Choroid plexus epithelial cell (primary cell): ENCODE measurements at places on chromosomes 7 and 10.

DNA sequence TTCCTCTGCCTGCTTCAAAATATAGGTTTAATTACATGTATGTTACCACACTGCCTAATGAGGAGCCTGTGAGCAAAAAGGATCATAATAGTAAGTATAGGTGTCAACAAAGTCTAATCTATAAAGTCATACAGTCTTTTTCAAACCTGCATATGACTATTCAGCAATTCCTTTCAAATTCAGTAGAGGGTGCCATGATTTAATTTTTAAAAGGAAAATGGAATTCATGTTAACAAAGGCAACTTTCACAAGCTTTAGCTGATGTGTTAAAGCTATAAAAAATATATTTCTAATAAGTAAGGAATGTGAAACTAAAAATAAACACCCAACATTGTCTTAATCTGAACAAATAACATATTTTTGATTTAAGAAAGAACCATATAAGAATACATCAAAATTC lies 52.1 kb downstream of the MPP7 start:
- DNase-seq, result peak; percentile 57

- no peak for DNase-seq
Observed at GRCh38 chr10:10855151-10855581, 162.5 kb upstream of the CELF2 start.

DNA sequence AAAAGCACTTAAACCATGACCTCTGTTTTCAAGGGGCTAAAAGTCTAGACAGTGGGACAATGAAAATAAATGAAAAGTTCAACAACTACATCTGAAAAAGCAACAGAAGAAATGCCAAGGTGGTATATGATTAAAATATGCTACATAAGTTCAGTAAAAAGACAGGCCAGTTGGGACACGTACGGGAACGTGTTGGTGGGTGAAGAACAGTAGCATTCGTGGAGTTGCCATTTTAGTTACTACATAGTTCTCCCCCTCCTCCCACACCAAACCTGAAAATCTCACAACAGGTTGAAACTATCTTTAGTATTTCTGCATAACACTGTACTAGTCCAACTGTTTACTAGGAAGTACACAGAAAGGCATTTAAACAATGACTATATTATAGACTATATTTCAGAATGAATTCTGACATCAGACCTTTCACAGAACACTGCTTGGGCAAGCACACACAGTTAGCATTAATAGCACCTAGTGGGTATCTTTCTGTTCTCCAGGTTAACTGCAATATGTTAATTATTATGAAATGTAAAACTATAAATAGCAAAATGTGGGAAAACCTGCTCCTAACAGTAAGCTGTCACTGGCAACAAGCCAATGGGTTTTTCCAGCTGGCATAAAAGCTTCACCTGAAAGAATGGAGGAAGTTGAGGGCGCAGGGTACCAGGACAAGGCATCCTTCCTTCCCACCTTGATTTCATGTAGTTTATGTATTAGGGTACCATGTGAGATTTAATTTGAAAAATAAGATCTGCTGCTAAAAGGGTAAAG lies 135.0 kb downstream of the STRA8 start:
- DNase-seq, result no peak

DNA sequence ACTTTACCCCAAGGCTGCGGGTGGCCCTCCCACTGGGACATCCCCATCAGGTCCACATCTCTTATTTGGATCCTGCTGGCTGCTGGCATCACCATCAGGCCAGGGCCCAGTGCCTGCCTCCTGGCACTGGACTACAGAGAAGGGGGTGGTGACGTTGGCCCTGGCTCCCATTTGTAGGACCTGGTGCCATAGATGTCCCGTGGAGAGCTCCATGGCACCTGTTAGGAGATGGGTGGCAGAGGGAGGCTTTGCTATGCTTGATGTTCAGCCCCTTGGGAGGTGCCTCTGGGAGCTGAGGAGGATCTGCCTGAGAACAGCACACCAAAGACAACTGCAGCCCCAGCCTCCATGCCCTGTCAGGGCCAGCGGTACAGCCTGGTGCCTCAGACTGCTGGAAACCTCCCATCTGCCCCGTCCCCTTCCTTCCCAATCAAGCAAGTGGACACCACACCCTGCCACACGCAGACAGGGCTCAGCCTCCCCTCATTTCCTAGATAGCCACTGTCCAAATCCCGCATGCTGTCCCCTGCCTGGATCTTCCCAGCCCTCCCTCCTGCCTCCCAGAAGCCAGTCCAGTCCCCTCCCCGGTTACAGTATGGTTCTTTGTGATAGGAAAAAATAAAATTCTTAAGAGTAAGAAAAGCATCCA lies 230.0 kb upstream of the GRB10 start:
- no peak for DNase-seq

DNA sequence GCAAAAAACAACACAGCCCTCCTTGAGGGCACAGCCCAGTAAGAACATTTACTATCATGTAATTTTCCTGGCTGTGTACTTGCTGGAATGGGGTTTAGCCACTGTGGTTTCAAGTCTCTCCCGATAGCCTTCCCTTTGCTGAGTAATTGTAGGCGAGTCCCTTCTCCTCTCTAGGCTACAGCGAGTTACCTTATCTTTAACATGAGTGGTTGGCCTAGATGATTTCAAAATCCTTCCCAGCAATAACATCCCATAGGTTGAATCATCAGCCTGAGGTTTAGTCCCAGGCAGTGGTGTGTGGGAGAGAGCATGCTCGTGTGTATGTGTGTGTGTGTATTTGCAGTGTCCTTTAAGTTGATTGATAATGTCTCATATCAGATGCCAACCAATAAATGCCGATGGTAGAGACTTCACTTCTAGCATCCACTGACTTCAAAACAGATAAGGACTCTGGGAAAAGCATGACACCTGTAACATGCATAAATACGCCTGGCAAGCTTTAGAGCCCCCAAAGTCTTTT lies 142.9 kb upstream of the ZMIZ1 start:
- peak; percentile 95 for DNase-seq

- no peak for DNase-seq
Observed at GRCh38 chr7:34844406-34844805, 186.4 kb downstream of the NPSR1 start.

DNA sequence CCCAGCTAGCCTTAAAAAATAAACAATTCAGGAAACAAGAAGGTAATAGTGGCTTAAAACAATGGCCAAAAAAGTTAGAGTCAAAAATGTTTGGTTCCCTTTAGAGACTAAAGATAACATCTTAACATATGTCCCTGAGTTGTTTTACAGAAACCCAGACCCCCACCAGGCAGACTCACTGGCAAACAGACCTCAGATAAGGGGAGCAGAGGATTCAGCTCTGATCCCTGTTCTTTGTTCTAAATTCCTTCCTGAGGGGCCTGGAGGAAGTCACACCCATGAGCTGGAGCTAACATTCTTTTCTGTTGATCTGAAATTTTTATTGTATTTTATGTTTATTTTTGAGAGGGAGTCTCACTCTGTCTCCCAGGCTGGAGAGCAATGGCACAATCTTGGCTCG lies 247.2 kb downstream of the USP6NL start:
- DNase-seq, result no peak

DNA sequence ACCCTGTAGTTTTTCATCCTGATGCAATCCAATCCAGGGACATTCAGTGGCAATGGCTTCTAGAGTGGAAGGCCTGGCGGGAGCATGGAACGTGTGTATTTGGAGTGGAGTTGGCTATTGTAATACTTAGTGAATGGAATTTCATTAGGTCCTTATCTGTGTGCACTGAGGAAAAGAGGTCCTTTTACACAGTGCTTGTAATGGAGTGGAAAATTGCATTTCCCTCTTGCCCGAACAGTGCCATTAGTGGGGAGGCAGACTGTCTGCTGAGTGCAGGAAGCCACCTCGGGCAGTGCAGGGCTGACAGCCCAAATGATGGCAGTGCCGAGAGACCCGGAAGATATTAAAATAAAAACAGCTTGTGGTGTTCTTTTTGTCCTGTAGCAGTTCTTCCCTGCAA lies 786.6 kb downstream of the LRMDA start:
- no peak for DNase-seq

GRCh38 chr7:96188174-96188581 lies 133.7 kb downstream of the SLC25A13 start:
- no peak for DNase-seq

DNA sequence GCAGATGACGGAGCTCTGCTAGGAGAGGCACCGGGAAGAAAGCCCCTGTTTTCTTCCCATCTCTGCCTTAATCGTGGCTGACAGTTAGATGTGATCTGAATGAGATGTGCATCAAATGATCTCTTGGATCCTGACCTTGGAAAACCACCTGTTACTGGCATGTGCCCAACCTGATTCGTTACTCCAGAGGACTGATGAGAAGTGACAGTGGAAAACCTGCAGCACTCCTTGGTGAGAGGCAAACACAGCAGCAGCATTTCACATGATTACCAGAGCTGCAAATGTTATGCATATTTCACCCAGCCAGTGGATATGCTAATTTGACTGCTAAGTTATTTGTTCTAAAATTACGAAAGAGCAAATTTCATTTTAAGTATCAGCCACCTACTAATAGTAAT lies 95.3 kb downstream of the PTPRN2 start:
- DNase-seq, result no peak

DNA sequence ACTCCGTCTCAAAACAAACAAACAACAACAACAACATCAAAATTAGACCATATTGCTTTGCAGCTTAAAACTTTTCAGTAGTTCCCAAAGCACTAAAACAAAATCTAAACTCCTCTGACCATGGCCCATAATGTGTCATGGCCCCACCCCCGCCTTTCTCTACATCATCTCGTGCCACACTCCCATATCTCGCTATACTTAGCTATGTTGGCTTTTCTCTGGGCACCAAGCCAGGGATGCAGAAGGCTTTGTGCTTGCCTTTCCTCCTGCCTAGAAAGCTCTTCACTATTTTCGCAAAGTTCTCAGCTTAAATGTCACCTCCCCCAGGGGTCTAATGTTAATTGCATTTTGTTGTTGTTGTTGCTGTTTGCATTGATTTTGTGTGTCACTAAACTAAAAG lies 15.1 kb upstream of the SLC16A12 start:
- DNase-seq, result peak; percentile 26

DNA sequence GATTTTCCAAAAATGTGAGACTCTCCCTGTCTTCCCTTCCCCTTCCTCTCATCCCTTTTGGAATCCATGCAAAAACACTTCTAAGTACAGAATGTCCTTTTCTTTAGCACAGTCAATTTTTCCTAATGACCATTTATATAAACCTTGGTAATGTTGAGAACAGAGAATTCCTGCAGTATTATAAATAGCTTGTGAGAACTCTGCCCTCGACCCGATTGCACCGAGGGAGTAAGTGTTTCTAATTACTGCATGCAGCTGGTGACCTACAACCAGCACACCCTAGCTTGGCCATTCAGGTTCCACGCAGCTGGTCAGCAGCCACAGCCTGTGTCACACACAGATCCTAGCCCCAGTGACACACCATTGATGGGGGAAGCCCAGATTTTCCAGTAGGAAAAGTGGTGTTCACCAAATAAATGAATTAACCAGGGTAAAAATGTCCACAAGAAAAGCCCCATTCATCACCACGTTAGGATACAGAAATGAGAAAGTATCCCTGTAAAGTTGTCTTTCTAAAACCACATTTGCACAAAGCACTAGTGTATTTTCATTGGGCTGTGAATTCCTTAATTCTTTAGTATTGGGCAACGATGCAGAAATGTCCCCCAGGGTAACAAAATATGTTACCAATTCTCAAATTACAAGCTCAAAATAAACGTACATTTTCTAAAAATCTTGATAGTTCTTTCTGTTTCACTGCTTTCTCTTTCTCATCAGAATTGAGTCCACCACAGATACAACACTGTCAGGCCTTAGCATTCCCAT lies 499.0 kb upstream of the KLF6 start:
- peak; percentile 94 for DNase-seq

DNA sequence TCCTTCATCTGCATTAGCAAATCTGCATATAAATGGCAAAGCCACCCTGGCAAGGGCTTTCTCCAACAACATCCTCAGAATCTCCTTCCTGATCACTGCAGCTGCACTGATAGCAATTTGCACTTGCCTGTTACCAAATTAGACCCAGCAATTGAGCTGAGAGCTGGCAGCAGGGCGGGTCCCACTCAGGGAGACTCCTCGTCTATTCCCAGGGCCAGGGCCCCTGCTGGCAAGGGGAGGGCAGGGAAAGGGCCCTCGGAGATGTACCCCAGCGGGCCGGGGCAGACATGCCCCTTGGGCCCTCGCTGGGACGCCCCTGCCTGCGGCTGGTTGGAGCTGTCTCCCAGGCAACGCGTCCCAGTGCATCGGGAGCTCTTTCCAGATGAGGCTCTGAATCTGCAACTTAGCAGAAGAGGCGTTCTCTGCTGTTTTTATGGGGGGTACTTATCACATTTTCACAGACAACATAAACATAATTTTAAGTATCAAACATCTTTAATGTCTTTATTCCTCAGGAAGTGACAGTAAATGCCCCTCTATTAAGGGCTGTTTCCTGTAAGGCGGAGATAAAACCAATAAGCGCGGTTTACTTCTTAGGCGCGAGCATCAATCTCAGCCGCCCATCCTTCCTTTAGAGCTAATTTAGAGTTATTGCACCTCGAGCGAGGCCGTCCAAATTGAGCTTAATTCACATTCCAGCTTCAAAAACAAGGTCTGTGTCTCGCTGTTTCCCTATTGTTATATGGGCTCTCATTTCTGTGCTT lies 249.0 kb upstream of the PPP2R2D start:
- no peak for DNase-seq

DNA sequence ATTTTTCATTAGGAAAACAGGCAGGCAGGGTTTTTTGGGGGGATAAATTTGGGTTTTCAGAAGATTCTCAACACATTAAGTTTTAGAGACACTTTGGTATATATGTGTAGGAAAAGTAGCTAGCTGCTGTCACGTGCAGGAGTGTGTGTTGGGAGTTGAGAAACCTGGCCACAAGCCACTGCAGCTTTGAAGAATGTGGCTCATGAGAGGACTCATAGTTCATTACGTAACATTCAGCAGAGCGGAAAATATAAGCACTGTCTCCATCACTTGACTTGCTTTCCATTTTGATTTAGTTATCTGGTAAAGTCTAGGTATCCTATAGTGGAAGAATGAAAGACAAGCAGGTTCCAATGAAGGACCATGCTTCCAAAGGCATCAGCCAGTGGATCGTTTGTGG lies 31.2 kb downstream of the SMNDC1 start:
- peak; percentile 94 for DNase-seq

- no peak for DNase-seq
Observed at GRCh38 chr7:112784603-112785002, 5.6 kb downstream of the TMEM168 start.

- DNase-seq, result peak; percentile 96
Observed at GRCh38 chr10:28939281-28940157, 262.2 kb downstream of the BAMBI start.

GRCh38 chr10:98019784-98020183 lies 10.6 kb downstream of the CRTAC1 start:
- DNase-seq, result no peak

- no peak for DNase-seq
Observed at GRCh38 chr7:124761164-124761715, 4.4 kb downstream of the GPR37 start.

DNA sequence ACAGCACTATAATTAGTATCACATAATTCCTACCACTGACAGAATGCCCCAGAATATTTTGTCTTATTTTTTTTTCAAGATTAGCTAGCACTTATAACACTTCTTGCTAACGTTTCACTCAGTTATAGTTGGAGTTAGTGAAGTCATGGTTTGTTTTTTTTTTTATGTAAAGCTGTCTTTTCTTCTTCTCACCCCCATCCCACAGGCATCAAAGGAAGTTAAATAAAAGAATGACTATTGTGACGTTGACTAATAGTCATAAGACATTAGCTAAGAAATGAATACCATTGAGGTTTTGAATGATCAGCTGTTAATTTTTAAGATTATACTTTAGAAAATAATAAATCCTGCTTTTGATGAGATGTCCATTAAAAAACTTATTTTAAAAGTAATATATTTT lies 498.3 kb downstream of the GFRA1 start:
- DNase-seq, result no peak
